T-helper 2 cell (primary cell): ENCODE measurements at places on chromosomes 6 and 20.

GRCh38 chr6:72203983-72204382 lies 317.6 kb downstream of the RIMS1 start:
- no peak for DNase-seq

- no peak for DNase-seq
These were observed 62.8 kb downstream of the PERP start for GRCh38 chr6:138044458-138044857.

DNA sequence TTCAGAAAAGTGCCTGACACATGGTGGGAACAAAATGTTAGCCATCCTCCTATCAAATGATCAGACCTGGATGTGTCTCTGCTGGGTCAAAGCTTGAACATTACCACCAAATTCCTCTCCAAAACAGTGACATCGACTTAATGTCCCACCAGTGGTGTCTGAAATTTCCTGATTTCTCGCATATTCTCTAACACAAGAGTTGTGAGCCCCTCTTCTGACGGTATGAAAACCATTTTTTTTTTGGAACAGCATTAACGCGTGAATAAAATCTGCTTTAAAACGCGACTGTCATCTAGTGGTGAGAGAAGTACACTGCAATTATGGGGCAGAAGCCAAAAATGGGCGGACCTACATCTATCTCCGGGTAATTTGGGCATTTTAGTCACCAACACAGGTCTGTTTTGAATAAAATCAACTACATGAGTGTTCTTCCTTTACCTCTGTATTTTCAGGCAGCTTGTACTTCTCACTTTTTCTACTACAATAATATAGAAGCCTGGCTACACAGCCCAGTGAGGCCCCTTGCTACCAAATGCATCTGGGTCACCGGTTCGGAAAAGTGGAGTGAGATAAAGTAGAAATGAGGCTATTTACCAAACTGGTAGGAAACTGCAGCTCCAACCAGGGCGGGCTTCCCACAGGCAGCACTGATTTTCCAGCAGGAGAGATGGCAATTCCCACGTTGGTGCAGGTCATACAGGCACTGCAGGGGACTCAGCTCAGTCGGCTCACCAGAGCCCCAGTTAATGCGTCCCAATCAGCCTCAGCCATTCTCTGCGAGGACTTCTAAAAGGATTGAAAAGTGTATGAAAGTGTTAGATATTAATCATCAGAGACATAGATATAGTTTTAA lies 27.4 kb downstream of the MGME1 start:
- DNase-seq = peak; percentile 6

DNA sequence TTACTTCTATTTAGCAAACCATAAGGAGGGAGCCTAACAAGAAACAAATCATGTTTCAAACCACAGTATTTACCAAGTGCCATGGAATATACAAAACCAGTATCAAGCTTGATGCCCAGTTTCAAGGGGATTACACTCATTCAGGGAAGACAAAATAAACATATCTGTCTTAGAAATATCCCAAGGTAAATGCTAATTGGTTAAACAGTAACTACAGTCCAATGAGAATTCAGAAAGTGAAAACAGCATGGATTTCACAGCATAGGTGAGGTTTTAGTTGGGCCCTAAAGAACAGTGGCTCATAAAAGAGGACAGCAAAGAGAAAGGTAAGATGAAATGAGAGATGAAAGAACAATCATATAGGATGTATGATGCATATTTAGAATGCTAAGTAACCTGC lies 110.3 kb downstream of the CHD6 start:
- DNase-seq = no peak

GRCh38 chr6:70456735-70457134 lies 43.4 kb downstream of the FAM135A start:
- no peak for DNase-seq

DNA sequence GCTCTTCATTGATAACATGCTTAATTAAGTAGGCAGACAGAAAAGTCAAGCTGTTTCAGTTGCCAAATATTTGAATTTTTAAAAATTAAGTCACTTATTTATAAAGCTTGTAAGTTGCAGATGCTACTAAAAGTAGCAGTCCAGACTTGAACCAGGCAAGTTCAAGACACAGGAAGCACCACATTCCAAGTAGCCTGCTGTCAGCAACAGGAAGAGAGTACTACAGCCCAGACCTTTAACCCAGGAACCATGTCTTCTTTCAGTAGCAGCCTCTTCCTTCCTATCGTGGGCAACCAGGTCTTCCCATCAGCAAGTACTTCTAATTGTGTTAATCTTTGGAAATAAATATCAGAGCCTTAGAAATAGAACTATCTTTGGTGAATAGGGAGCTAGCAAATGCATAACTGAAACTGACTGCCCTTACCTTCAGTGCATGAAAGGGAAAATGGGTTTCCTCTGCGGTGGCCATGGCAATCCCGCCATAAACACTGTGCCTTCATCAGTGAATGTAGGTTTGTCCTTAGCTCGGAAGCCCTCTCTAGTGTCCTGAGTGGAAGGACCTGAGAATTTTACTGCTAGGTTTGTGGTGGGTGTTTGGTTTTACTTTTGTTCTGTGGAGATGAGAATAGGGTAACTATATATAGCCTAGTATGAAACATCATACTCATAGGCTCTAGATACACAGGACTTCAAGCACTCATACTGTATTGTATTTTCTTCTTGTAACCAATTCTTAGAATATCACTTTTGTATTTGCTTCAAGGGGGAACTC lies 95.6 kb downstream of the SYCP2 start:
- DNase-seq = no peak

DNA sequence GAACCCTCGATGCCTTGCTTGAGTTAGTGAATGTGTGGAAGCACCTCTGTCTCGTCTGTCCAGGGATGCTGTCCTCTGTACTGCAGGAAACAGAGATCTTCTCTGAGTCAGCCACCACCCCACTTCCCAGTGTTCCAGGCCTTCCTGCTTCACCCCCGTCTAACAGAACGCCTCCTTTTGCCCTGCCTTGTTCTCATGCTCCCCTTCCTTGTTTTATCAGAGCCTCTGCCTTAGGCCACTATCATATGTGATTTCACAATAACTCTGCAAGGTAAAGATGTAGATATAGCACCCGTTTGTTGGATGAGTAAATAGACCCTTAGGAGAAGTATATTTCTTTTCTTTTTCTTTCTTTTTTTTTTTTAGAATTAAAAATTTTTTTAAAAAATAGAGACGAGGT lies 106.7 kb upstream of the CLDN20 start:
- no peak for DNase-seq

DNA sequence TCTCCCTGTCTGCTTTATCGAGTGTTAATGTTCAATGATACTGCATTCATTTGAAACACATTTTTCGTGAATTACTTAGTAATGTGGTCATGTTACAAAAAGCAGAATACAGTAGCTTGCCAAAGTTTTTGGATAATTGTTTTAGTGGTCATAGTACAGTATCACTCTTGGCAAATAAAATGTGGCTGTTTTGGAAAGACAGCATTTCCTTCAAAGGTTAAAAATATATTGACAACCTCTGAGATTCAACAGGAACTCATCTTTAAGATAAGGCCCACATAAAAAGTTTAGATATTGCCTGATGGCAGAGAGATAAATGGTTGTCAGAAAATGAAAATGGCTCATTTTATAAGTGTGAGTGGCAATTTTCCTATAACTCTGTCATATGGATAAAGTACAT lies 297.7 kb upstream of the MAN1A1 start:
- no peak for DNase-seq

DNA sequence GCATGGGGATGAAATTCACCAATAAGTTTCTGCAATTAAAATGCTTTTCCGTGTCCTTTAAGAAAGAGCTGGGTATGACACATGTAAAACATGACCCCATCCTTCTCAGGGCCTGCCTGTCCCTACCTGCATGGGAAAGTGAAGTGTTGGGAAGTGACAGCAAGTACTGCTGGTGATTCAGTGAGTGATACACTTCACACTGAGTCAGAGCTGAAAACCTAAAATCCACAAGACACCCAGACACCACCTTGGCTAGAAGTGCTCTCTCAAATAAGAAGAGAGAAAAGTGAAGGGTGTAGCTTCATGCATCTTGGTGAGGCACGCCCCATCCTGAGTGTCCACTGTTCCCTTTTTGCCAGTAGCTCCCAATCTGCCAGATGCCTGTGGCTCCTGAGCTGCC lies 3.3 kb downstream of the RAB22A start:
- peak; percentile 16 for DNase-seq

GRCh38 chr6:10687582-10687981 lies 6.8 kb downstream of the C6orf52 start:
- DNase-seq = no peak

DNA sequence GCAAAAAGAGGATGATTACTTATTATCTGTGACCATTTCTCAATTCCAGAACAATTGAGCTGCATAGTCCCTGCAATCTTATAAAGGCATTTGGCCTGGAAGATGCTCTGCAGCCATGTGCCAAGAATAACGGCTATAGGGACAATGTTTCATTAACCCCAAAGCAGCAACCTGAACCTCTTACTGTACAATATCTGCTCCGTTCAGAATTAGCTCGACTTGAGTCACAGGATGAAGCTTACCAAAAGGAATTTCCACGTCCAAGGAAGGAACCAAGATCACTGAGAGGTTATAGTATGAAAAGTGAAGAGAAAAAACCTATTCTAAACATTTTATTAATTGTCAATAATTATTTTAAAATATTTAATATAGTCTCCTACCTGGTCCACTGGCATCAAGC lies 167.3 kb upstream of the GMDS start:
- DNase-seq = no peak

DNA sequence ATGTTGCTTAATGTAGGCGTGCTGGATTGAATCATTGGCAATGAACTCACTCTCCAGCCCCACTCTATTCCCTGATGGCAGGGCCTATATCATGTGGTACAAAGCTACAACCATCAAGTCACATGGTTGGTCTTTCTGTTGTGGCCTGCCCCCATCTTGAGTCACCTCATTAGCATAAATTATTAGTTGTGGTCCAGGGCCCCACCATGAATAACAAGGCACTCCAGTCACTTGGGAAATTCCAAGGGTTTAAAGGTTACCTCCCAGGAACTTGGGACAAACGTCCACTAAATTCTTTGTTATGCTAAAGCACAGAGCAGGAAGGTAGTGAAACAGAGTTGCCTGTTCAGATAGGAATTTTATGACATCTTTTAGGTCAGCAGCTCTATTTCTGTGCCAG lies 193.7 kb downstream of the SLC35F1 start:
- DNase-seq = no peak

DNA sequence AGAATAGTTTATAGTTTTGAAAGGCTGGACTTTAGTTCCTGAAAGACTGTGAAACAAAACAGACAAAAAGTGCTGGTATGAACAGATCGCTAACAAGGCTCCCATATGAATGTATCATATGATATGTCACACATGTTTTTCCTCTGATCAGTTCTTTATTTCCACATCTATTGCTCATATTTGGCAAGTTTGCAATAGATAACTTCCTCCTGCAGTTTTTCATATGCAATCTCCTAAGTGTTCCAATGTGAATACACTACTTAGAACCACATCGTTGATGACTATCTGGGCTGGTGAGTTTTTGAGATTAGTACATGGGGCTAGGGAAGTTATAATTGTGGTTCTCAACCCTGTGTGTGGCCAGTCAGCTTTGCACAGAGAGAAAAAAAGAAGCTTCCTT lies 23.1 kb downstream of the CRYBG1 start:
- DNase-seq = no peak

DNA sequence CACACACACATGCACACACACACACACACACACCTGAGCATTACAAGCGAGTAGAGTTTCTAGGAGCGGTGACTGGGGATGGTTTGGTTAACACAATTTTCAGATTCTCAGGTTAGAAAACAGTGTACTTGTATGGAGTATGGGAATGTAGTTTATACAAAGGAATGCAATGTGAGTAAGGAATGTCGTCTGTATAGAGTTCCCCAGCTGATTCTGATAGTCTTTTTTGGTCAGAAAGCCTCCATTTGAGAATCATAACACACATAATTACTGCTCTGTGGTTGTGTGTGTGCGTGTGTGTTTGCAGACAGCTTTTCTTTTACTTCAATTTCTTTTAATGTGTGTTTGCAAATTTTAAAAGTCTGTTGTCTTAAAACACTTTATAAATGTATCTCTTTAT lies 93.2 kb downstream of the MYO6 start:
- no peak for DNase-seq

- DNase-seq = peak; percentile 77
These were observed 76.4 kb downstream of the EYA2 start for GRCh38 chr20:46970937-46971630.

- DNase-seq = no peak
These were observed 232.1 kb upstream of the TENT5A start for GRCh38 chr6:81984599-81984998.

- DNase-seq = no peak
These were observed 20.3 kb downstream of the ZSCAN31 start for GRCh38 chr6:28315628-28316027.

GRCh38 chr20:53865901-53866793 lies 204.2 kb downstream of the BCAS1 start:
- DNase-seq = no peak
